ENCODE measurements at places on chromosomes 11 and 22.
A peak's percentile ranks its signal among the peaks of the same experiment; 100 is the strongest.

DNA sequence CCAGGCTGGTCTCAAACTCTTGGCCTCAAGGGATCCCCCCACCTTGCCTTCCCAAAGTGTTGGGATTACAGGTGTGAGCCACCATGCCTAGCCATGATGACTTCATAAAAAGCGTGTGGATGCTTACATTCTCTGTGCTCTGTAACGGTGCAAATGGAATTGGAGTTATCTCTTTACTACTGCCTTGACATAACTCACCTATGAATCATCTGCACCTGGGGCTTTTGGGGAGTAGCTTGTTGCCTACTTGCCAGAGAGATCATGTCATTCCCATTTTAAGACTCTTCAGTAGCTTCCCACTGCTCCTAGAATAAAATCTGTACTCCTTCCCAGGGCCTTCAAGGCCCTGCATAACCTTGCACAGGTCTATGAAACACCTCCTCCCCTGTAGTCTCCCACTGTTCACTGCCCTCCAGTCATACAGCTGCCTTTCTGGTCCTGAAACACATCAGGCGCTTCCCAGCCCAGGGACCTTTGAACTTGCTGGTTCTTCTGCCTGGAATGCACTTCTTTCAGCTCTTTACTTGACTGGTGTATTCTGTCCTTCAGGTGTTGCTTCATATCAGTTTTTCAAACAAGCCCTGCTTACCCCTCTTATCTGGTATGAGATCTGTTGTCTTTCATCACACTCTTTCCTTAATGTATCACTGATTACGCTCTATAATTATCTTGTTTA lies 19.6 kb upstream of the MOGAT2 start:
- no peak for DNase-seq

DNA sequence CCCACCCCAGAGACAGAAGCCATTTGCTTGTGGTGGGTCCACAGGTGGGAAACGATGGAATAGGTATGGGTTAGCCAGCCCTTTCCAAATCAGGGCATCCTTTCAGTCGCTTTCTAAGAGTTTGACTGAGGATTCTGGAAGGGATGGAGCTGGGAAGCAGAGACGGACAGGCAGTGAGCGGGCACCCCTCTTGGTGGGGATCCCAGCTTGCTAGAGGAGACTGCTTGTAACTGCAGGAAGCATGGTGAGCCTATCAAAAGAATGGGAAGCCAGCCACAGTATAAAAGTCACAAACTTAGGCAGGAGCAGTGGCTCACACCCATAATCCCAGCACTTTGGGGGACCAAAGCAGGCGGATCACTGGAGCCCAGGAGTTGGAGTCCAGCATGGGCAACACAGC lies 6.1 kb upstream of the PDGFB start:
- no peak for DNase-seq

- DNase-seq: no peak
Measured at GRCh38 chr11:92297567-92298553, 73.2 kb downstream of the FAT3 start.

GRCh38 chr22:19815093-19815822 lies 39.4 kb downstream of the GNB1L start:
- DNase-seq: no peak

GRCh38 chr22:27839057-27839660 lies 37.6 kb upstream of the MN1 start:
- DNase-seq: no peak

- DNase-seq: no peak
Measured at GRCh38 chr22:22086501-22087158, 104.0 kb upstream of the TOP3B start.

DNA sequence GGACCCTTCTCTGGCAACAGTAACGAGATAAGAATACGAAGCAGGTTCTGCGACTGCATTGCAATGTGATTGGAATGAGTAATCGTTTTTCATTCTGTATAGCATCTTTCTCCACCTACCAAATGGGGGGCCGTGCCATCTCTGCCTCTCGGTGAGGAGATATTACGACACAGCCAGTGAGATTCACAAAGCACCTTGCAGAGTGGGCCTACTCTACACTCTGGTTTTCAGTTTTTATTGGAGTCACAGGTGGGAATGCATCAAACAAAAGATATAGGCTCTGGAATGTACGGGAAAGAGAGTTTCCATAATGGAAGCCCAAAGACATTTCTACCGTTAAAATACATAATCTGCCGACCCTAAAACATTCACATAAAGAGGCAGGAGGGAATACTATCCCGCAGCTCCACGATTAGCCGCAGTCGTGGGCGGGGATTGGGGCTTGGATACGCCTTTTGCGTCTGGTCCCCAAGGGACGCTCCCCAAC lies 423 bp upstream of the RTN3 start:
- peak; percentile 23 for DNase-seq

DNA sequence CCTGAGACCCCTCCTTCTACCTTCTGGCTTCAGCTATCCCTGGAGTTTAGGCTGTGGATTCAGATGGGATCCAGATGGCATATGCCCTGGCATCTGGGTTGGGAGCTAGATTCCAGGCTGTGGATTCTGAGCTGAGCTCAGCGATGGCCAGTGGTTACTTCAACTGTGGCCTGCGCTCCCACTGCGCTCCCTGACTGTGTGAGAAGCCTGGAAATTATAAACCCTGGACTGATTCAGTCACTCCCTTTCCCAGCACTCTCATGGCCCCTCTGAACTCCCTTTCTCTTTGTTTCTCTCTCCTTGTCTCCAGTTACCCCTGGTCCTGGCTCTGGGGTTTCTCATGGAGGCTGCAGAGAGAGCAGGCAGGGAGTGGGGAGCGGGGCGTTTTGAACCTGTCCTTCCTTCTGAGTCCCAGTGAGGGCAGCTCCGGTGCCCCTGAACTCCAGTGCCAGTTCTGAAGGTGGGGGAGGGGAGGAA lies 4.8 kb downstream of the ARHGEF17 start:
- no peak for DNase-seq

- no peak for DNase-seq
Measured at GRCh38 chr11:14636119-14636518, 7.5 kb upstream of the PDE3B start.

DNA sequence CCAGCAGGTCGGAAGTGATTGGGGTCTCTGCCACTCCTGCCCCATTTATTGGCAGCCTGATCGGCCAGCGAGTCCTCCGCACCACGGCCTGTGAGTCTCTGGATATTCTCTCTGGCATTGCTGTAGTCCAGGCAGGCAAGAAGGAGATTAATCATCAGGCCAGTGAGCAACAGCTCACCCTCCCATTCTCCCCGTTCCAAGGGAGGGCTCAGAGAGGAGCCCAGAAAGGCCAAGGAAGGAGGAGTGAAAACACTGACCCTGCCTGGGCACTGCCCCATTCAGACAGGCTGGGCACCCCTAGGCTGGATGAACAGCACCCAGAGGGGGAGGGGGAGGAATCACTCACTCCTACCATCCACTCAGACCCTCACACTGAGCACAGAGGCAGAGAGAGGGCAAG lies 3.1 kb downstream of the SAA2 start:
- DNase-seq: no peak

DNA sequence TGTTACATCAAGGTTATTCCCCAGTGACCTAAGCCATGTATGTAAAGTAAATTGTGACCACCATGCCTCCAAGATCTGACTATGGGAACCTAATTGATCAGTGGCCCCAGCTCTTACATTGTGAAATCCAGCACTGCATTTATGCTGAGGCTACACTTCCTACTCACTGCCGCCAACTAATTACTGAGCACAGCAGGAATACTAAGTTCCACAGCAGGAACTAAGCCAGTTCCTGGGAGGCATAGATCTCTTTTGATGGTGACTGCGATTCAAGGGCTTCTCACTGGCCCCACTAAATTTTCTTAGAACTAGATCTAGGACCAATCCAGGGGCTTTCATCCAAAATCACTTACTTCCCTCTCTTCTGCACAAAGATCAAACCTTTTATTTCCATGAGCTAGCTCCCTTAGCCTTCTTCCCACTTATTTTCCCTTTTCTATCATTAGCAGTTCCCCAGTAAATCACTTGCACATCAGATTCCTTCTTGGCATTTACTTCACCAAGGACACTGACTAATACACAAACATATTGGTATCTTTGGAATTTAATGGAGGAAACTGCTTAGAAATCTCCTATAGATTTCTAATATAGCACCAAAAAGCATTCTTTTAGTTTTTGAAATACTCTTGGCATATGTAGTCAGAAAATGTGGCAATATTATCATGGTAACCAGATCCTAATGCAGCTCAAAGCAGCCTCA lies 46.0 kb downstream of the CNTN5 start:
- DNase-seq: no peak

DNA sequence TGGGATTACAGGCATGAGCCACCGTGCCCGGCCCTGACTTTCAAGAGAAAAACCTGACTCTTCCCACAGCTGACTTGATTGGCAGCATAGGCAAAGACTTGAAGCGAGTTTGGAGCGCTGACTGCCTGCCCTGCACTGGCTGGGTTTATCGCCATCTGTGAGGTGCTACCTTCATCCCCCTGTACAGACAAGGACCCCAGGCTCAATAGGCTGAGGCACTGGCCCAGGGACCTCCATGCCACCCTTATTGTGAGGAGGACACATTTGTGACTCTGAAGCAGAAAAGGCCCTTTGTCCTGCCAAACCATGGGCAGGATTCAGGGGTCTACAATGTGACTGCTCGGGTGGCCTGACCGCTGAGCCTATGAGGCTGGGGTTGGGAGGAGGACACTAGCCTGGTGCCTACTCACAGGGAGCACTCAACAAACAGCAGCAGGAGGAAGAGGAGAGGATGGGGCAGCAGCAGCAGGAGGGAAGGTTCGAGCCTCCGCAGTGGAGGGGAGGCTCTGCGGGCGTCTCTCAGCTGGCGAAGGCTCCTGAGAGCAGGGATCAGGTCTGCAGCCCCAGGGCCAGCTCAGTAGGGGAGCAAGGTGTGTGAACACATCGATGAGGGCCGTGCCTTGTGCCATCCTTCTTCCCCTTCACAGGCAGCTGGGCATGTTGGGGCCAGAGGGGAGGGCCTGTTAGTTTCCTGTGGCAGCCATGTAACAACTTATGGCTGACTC lies 72.9 kb upstream of the WNT7B start:
- no peak for DNase-seq

- no peak for DNase-seq
Measured at GRCh38 chr11:68358416-68358815, 46.0 kb downstream of the LRP5 start.

- no peak for DNase-seq
Measured at GRCh38 chr11:119218141-119218878, 12.2 kb downstream of the CBL start.

DNA sequence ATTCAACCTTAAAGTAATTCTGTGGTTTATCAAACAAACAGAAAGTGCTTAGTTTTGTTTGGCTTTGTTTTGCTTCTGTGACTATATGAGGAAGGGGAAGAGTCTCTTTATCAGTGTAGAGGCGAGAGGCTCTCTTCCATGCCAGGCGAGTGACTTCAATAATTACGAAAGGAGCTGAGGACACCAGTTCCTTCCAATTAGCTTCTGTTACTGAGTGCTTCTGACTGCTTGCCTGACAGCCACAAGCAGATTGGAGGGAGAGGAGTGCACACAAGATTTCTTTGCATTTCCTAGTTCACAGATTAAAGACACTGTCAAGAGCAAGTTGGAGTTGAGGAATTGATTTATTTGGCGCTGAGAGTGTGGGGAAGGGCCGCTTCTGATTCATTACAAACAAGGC lies 1484.5 kb upstream of the TENM4 start:
- no peak for DNase-seq

GRCh38 chr11:47552056-47552565 lies 821 bp downstream of the CELF1 start:
- DNase-seq: peak; percentile 37

- no peak for DNase-seq
Measured at GRCh38 chr22:47195484-47196165, 433.2 kb downstream of the TBC1D22A start.

DNA sequence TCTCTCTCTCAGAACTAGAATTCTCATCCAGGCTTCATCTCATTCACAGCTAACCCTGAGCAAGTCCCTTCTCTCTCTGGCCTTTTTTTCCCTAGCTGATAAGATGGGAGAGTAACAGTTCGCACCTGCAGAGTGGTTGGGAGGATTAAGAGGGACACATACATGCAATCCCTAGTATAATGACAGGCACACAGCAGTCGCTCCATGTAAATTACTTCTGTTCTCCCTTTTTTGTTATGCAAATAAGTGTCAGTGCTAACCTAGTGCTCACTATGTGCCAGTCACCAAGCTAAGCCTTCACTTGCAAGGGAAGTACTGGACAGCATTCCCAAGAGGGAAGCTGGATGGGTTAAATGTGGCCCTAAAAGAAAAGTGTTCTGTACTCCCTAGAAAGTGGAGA lies 63.4 kb downstream of the TENM4 start:
- no peak for DNase-seq

DNA sequence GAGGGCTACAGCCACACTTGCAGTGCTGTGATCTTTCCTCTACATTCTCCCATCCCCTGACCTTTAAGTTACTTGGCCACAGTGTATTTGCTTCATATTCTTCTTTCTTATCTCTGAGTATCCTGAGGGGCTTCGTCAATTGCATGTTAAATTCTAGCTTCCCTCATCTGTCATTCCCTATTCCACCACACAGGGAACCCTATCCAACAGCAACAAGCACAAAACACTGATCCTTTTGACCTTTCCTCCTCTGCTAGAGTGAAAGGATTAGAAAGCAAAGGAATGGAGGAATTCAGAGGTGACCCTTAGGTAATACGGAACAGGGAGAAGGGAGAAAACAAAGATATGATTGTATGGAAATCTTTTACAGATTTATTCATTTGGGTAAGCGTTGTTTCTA lies 1061.7 kb upstream of the TENM4 start:
- DNase-seq: no peak

- no peak for DNase-seq
Measured at GRCh38 chr11:43072911-43073310, 238.9 kb upstream of the API5 start.

DNA sequence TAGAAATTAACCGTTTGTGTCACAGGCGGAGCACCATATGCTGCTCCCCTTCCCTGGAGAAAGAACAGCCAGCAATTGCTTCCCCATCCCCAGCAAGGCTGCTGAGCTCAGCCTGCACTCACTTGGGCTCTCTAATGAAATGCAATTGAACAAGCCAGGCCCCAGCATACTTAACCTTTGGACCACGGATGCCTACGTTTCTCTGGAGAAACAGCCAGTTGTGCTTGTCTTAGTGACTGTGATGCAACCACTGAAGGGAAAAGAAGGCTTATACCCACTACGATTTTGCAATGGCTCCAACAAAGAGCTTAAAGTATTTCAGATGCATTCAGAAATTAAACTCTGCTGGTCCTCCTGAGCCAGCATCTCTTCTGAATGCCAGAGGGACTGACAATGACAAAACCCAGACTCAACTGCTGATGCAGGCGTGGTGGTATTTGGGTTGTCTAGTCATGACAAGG lies 51.3 kb upstream of the SESN3 start:
- no peak for DNase-seq

GRCh38 chr11:127193950-127194349 lies 193.4 kb upstream of the KIRREL3 start:
- DNase-seq: no peak

GRCh38 chr11:103892603-103893002 lies 143.8 kb upstream of the DDI1 start:
- DNase-seq: no peak

- no peak for DNase-seq
Measured at GRCh38 chr22:42972649-42973535, 42.1 kb downstream of the PACSIN2 start.

GRCh38 chr11:72807792-72808191 lies 6.4 kb upstream of the ATG16L2 start:
- DNase-seq: no peak
